ENCODE measurements at places on chromosomes 7 and 10.

GRCh38 chr7:136969761-136970160 lies 101.3 kb downstream of the CHRM2 start:
- DNase-seq = no peak

DNA sequence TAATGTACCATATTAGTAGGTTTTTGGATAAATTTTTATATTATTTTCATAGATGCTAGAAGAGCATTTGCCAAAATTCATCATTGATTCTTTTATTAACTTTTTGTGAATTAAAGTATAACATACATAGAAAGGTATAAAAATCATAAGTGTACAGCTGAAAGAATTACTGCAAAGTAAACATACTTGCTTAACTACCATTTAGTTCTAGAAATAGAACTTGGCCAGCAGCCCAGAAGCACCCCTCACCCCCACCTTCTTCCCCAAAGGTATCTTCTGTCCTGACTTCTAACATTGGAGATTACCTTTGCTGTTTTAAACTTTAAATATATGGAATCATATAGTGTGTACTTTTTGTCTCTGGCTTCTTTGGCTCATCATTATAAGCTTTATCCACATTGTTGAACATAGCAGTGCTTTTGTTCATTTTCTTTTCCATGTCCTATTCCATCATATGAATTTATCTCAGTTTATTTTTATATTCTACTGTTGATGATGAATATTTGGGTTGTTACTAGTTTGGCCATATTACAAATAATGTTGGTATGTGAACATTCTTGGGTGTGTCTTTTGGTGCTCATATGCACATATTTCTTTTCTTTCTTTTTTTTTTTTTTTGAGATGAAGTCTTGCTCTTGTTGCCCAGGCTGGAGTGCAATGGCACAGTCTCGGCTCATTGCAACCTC lies 142.8 kb downstream of the ADK start:
- no peak for DNase-seq

DNA sequence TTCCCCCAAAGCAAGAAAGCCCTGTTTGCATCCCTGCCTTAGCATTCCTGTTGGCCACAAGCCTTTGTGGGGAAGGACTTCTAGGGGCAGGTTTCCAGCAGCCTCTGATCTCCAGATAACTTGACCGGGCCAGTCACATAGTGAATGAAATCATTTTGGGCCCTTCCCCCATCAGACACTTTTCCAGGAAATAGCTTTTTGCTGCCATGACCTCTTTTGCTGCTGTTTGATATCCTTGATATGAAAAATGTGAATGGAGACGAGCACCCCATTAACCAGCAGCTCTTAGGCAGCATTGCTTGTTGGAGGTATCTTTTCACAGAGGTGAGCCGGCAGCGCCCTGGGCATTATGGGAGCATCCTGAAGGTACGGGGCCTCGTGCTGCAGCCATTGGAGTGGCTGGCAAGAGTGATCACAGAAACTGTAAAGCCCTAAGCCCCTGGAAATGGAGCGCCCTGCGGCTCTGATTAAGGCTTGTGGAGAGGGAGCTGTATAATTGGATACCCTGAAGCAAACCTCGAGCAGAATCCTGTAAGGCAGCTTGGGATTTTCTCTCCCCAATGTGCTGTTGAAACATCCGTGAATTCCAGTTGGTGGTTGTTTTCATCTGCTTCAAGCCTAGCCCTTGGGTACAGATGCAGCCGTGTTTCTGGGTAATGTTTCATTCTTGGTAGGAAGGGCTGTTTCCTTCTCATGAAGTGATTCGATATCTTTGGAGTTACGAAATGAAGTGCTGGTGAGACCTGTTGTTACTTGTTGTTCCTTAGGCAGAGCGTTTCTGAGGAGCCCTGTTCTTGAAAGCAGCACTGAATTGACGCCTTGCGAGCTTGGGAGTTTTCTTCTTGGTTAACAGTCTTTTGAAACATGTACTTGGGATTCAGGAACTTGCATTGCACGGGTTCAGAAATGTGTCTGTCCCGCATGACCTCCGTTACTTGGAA lies 179.0 kb downstream of the PTEN start:
- no peak for DNase-seq

DNA sequence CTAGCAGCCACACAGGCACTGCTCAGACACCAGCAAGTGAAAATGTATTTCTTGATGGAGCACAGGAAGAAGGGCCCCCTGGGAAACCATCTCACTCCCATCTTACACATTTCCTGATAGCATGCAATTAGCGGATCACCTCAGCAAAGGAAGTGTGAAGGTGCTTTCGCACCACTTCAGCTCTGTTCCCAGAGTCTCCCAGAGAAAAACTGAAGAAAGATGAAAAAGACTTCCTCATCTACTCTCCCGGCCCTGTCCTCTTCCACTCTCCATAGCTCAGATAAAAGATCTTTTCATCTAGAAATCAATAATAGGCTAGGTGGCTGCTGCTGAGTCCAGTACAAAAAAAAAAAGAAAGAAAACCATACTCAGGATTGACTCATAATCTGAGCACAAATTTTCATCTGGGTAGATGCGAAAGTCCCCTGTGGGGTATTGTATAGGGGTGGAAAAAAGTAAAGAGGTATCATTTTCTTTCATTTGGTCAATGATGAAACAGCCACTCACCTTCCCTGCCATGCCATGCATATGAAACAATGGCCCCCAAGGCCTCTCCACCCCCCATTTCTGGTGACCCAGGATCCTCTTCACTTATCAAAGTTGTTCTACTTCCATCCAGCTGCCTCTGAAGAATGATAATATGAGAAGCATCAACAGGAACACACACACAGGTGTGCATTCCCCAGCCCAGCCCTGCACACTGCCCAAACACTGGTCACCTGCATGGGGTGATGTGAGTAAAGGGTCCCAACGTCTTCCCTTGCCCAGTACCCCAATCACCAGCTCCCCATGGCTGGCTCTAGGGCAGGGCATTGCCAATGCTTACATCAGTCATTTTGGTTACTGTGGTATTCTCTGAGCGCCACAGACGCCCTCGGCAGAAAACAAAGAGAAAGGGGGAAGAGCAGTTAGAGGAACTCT lies 48.8 kb upstream of the DGKI start:
- DNase-seq = no peak

DNA sequence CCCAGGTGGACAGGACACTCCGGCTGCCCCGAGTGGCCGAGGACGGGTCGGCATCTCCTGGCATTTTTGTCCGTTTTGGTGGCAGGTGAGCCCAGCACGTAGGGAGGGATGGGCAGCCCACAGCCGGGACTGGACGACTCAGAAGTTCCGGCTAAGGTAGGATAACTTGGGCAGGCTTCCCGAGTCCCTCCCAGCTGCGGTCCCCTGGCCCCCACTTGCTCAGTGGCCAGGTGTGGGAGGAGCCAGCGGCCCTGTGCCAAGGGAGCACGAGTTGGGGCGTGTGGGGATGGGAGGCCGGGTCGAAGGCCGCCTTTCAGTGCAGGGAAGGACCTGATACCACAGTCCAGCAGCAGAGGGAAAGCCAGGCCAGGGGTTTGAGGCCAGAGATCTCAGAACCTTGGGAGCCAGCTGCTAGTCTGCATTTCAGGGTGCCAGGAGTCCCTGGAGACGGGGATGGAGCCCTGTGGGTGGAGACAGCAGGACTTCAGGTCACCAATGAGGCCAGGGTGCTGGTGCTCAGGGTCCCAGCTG lies 58.5 kb downstream of the PWWP2B start:
- DNase-seq = no peak

GRCh38 chr7:16299853-16300252 lies 121.5 kb downstream of the CRPPA start:
- DNase-seq = no peak

- DNase-seq = no peak
Measured at GRCh38 chr10:99733366-99733765, 1.3 kb downstream of the CUTC start.

DNA sequence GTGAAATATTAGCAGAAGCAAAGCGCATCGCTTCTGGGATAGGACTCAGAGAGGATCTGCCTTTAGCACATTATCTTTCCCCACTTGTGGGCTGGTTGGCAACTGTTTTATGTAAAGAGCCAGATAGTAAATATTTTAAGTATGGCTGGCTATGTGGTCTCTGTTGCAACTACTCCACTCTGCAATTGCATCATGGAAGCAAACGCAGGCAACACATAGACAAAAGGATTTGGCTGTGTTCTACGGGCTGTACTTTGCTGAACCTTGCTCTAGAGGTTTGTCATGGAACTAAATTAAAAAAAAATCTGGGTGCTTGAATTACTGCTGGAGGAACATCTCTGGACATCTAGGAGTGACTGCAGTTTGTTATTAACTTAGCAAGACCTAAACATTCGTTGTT lies 307.8 kb upstream of the TPK1 start:
- DNase-seq = no peak

Data from H54 (cell line).